ENCODE measurements at places on chromosomes 5 and 9.

GRCh38 chr5:103224118-103224893, 34.3 kb upstream of the MACIR start:
- no peak for DNase-seq

- DNase-seq = peak; percentile 72
These were observed 58.2 kb upstream of the RXRA start for GRCh38 chr9:134267881-134268724.

- peak; percentile 39 for DNase-seq
These were observed at the start of gene MCC for GRCh38 chr5:113487781-113488644. Gene MCC, minus strand, starts transcription at chr5:113488453.

DNA sequence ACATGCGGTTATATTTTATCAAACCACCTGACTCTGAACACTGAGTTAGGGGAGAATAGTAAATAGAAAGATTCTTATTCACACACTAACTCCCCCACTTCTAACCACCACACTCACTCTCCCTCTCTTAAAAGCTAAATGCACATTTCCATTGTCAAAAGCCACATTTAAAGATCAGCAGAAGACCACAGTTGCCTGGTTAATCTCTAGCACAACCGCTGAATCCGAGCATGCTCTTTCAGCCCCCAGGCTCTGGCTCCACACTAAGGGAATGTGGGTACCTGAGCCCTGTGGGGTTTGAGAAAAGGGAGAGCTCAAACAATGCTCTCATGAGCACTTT, 35.7 kb downstream of the PFDN1 start:
- DNase-seq = no peak

DNA sequence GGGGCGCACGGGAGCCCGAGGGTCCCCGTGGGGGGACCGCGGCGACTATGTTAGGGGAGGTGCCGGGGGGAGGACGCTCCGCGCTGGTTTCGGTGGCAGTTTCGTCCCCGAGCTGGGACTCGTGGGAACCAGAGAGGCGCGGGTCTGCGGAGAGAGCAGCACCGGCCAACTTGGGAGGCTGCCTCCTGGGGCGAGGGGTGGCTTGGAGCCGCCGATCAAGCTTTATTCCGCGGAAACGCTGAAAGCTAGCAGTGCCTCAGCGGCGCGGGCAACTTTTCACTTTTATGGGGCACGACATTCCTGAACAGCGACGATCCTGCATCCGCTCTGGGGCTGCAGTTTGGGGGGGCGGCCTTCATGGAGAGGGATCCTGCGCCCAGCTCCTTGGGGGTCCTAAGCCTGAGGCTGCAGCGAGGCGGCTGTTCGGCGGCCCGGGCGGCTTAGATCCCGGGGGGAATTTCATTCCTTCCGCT, 369 bp downstream of the OCLN start:
- DNase-seq = peak; percentile 60
